ENCODE measurements at places on chromosomes 2 and 18.

GRCh38 chr2:102032368-102033030 lies 40.7 kb downstream of the IL1R2 start:
- no peak for DNase-seq

DNA sequence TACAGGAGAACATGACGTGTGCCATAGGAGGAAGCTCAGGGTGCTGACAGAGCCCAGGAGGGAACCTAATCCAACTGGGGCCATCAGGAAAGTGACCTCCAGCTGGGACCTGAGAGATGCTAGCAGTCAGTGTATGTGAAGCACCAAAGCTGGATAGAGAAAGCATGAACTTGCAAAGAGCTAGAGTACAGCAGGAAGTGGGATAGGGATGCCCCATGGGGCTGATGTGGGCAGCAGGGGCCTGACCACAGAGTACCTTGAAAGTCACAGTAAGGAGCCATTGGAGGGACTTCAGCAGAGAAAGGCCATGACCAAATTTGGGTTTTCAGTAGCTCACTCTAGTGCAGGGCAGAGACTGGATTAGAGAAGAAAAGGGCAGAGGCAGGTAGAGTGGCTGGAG lies 91.6 kb upstream of the TTC39C start:
- DNase-seq: no peak

DNA sequence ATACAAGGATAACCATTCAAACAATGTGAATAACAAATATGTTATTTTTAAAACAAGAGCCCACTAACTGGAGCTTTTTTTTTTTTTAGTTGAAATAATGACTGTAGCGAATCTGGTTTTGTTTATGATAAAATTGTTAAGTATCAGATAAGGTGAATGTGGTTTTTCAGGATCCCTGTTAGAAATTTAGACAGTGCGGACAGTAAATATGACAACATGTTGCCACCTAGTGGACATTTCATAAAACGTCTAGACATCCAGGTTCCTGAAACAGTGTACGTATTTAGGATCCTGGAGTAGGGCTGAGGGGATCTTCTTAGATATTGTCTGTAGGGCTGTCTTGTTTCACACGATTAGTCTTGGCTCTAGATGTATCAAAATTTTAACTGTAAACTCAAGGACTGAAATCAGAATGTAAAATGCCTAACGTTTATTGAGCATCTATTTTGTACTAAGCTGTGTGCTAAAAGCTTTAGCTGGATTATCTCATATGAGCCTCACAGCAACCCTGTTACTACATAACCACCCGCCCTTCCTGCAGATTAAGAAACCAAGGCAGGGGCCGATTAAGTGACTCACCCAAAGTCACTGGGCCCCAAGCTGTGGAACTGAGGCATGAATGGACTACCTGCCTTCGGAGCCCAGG lies 23.9 kb upstream of the CCDC68 start:
- DNase-seq: no peak

DNA sequence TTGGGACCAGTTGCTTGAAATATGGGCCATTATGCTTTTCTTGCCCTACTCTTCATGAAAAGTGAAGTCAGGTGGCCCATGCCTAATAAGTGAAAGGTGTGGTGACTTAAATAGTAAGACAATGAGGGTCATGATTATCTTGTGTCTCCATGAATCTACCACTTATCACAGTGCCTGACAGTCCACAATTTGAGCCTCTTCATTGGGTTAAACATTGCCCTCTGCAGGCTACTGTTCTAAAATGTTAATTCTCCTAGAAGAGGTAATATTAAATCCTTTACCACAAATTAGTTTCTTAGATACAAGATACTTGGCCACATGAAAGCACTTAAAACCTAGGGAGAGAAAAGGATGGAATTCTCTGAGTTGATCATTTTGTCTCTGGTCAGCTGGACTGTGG lies 4.0 kb downstream of the EGR4 start:
- no peak for DNase-seq

DNA sequence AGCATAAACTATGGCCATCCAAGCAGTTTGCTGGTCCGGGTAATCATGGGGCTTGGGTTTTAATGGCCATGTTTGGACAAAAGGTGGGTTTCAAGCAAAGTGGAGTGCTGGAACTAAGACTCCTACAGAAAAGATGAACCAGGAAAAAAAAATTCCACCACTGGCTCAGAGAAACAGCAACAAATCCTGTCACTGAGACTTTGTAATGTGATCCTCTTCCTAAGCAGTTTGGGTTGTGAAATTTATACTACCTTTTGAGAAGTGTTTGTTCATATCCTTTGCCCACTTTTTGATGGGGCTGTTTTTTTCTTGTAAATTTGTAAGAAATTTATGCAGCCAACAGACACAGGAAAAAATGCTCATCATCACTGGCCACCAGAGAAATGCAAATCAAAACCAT lies 40.2 kb downstream of the MRPL33 start:
- DNase-seq: no peak

DNA sequence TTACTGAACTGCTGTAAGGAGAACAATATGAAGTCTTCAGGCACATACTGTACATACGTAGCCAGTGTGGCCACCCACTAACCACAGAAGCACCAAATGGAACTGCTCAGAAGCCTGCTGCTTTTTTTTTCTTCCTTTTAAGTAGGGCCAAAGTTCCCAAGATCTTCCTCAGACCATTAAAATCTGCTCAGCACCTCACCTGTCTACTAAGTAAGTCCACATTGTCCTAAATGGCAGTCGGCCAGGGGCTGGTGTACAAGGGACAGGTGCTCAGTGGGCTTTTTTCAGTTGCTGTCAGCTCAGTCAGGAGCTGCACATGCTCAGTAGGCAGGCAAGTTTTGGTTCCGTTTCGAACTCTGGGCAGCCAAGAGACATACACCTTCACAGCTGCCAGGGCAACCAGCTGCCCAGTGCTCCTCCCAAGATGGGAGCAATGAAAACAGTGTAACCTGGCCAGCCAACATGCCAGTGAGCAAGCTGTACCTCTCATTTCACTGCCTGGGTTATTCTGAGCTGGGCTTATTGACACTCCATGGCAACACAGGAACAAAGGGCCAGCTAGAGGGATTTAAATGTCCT lies 86.1 kb downstream of the ACVR1 start:
- DNase-seq: no peak

GRCh38 chr2:121625953-121626352 lies 23.3 kb downstream of the CLASP1 start:
- no peak for DNase-seq

GRCh38 chr2:219378163-219378851 lies 9.4 kb downstream of the DNPEP start:
- no peak for DNase-seq

DNA sequence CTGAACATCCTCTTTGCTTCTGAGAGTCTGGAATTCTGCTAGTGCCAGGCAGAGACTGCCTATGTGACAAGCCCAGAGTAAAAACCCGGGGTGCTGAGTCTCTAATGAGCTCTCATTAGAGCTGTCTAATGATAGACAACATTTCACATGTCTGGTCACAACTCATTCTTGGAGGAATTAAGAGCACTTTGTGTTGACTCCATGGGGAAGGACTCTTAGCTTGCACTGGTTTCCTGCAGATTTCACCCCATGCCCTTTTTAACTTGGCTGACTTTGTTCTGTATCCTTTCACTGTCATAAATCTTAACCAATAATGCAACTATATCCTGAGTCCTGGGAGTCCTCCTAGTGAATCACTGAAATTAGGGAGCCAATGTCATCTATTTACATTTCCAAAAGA lies 33.5 kb downstream of the FBXO15 start:
- DNase-seq: no peak

- DNase-seq: no peak
These were observed 408.7 kb upstream of the NRP2 start for GRCh38 chr2:205273627-205274026.

- no peak for DNase-seq
These were observed 58.2 kb upstream of the HDAC4 start for GRCh38 chr2:239459056-239459455.

- no peak for DNase-seq
These were observed 235.1 kb downstream of the AGAP1 start for GRCh38 chr2:235728800-235729556.

- DNase-seq: no peak
These were observed 394.2 kb downstream of the CLIP4 start for GRCh38 chr2:29509397-29509796.

- DNase-seq: no peak
These were observed 6.3 kb upstream of the GAL3ST2 start for GRCh38 chr2:241770185-241770935.

- no peak for DNase-seq
These were observed 979 bp downstream of the SLC9A2 start for GRCh38 chr2:102620332-102620731.

- DNase-seq: no peak
These were observed 266.1 kb upstream of the SIX2 start for GRCh38 chr2:45275242-45275805.

DNA sequence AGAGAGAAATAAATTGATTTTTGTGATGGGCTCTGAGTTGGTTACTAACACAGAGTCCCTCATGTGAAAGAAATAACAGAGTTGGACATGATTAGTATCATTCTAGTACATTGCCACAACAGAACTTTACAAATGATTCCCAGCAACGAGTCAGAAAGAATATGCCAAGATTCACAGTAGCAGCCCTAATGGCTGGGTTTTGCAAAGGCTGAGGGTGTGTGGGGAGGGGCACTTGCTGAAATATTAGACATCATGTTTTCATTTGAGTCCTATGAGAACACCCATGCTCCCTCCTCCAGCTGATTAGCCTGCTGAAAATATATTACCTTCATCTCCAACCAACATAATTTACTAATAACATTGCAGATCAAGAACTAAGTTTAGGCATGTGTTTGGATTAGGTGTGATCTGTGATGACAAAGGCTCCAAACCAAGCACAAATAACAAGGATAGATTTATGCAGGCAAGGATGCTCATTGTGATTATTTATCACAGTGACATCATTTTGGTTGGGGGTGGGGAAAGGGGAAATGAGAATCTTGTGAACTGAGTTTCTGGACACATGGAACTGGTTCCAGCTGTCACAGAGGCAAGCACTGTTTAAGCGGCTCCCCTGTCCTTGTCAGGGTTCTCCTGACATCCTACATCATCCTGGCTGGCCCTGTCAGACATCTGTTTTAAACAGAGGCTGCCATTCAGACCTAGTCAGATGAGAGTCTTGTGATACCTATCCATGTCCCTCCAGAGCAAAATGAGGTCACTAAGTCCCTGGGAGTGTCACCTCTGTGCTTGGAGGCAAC lies 205.8 kb upstream of the NCKAP5 start:
- no peak for DNase-seq

DNA sequence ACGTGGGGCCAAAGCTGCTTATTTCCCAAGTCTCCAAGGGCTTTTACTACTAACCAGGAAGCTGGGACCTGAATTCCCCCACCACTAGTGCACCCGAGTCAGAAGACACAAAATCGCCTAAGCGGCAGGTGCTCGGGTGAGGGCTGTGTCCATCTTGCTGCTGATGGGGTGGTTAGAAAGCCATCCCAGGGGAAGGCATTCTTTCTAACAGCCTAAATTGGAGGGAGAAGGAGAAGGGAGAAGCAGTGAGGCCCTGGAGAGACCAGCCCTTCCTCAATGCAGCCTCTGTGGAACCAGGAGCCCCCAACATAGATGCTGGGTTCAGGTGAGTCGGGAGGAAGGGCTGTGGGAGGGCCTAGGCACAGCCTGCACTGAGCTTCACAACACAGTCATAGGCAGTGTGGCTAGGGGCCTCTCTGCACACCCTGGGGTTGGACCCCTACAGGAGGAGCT lies 1.9 kb upstream of the PROM2 start:
- no peak for DNase-seq

DNA sequence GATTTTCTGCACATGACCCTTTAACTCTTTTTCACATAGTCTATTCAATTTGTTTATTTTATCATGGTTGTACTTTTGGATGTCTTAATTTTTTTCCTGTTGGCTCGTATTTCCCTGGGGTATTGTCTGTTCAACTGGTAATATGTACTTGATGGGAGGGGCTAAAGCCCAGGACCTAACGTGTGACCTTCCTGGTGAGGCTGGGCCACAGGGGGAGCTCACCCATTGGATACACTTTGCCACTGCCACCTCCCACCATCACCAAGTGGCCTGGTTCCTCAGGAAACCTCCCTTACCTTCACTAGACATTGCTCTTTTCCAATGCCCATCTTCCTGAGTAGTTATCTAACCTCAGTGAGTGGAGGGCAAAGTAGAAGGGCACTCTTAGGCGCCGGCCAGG lies 143.9 kb upstream of the LTBP1 start:
- no peak for DNase-seq

- DNase-seq: no peak
These were observed 315.1 kb downstream of the MTX2 start for GRCh38 chr2:176584333-176584732.

DNA sequence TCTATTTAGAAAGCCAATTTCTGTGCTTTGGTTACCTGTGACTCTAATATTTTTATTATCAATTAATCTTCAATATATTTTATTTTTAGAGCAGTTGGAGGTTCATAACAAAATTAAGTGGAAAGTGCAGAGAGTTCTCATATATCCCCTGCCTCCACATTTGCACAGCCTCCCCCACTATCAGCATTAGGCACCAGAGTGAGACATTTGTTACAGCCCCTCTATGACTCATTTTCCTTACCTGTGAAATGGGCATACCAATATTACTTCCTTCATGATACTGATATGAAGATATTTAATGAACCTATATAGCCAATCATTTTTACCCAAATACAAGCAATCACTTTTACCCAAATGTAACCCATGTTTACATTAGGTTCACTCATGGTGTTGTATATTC lies 34.0 kb upstream of the CYTIP start:
- DNase-seq: no peak

GRCh38 chr2:227462462-227462951 lies 9.4 kb upstream of the AGFG1 start:
- DNase-seq: peak; percentile 48

- DNase-seq: no peak
These were observed 69.2 kb upstream of the EPHA4 start for GRCh38 chr2:221641181-221641871.

- no peak for DNase-seq
These were observed 347.5 kb upstream of the SALL3 start for GRCh38 chr18:78632111-78632541.

GRCh38 chr18:56083523-56084287 lies 495.7 kb upstream of the TCF4 start:
- DNase-seq: no peak

DNA sequence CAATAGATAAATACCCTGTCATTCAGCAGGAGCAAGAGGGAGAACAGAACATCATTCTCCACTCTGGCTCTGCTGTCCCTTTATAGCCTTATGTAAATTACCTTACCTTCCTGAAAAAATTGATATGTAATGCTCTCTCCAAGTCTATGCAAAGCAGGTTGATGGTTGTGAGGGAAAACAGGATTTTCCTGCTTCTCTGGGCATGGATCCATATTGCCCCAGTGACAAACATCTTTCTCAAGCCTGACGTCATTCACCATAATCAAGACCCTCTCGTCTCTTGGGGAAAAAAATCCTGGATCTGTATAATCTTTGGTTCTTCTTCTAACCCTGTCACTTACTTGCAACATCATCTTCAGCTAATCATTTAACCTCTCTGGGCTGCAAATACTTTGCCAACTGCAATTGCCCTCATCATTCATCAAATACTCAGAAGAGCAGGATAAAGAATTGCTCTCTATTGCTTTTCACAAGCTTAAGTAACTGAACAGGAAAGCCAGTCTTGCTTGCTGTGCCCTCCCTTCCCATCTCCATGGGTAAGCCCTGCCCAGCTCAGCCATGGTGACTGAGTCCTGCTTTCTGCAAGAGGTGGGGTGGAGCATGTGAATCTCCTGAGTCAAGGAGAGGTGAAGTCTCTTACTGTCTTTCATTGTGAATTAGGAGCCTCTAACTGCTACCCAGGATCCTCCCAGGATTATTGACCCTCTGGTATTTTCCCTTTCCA lies 123.7 kb upstream of the KLF7 start:
- DNase-seq: no peak
